Posterior cingulate gyrus (tissue), 11 donors: ENCODE measurements at places on chromosomes 12 and 14.

DNA sequence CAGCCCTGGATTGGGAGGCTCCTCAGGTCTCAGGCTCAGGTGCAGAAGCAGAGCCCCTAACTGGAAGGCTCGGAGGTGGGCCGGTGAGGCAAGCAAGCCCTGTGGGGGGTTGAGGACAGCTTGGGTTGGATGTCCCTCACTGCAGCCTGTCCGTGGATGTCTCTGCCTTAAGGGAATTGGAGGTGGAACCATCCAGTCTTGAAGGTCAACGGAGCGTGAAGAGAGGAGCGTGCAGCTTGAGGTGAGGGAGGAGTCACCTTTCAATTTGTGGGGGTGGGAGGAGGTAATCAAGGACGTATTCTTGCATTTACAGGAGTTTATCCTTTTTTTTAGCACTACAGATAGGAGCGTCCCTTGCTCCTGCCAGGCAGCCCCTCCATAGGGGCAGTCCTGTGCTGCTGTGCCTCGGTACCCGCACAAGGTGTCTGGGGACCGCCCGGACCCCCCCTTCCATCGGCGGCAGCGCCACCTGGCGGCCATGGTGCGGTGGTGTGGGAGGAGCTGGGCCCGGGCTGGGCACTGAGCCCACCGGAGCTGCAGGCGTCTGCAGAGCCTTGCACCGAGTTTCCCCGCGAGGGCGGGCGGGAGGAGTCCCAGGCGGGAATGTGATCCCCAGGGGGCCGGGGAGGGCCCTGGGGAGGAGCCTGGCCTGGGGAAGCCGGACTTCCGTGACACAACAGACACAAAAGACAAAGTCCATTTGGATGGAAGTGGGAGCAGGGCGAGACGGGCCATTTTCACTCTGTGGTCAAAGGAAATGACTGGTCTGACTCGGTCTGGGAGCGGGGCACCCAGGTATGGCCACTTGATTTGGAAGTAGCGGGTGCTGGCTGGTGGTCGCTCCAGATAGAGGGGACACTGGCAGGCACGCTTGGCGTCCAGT is 864 bp downstream of the DNAJC22 start:
- DNase-seq, result peak; percentile 99

DNA sequence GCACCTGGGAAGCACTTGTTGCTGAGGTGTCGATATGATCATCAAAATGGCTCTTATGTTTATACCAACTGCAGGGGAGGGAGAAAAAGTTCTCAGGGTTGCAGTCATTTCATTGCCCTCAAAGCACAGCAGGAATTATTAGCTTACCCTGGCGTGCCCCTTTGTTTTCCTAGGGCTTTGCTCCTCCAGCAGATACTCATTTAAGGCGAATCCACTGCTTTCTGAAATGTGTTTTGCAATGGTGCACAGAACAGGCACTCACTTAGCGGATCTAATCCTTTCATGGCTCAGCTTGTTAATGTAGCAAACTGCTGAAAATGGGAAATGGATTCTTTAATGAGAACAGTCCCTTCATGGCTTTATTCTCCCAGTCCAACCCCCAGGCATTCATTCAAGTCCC is 76.7 kb downstream of the NKX2-1 start:
- DNase-seq, result no peak

GRCh38 chr14:69005432-69006148 is 26.5 kb upstream of the ACTN1 start:
- no peak for DNase-seq

- no peak for DNase-seq
Observed at GRCh38 chr12:72274931-72275330, 2.8 kb downstream of the TRHDE start.

- no peak for DNase-seq
Observed at GRCh38 chr12:14113031-14113430, 131.6 kb upstream of the GRIN2B start.

DNA sequence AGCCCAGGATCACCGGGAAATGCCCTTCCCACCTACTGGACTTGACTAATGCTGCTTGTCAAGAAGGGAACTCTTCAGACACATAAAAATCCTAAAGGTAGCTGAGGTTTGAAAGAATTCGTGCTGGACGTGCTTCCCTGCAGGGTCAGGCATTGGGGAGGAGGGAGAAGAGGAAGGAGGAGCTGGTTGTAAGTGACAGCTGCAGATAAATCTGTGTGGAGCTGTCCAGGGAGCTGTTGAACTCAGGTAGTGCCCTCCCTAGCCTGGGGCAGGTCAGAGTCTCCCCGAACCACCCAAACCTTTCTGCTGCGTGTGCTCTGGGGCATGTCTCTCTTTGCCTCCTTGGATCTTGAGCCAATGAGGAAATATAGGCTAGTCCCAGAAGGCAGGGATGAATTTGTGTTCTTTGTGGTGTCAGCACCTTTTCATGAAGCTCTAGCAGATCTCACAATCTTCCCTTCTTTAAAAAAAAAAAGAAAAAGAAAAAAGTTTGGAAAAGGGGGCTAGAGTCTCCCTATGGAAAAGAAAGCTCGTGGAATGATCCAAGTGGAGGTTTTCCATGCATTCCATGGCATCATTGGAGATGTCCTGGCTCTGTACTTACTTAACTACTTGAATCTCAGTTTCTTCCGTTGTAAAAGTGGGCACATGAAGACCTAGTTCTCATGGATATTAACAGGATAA is 23.6 kb upstream of the FOS start:
- DNase-seq, result no peak

- no peak for DNase-seq
Observed at GRCh38 chr14:59772233-59772632, 98.3 kb downstream of the RTN1 start.

DNA sequence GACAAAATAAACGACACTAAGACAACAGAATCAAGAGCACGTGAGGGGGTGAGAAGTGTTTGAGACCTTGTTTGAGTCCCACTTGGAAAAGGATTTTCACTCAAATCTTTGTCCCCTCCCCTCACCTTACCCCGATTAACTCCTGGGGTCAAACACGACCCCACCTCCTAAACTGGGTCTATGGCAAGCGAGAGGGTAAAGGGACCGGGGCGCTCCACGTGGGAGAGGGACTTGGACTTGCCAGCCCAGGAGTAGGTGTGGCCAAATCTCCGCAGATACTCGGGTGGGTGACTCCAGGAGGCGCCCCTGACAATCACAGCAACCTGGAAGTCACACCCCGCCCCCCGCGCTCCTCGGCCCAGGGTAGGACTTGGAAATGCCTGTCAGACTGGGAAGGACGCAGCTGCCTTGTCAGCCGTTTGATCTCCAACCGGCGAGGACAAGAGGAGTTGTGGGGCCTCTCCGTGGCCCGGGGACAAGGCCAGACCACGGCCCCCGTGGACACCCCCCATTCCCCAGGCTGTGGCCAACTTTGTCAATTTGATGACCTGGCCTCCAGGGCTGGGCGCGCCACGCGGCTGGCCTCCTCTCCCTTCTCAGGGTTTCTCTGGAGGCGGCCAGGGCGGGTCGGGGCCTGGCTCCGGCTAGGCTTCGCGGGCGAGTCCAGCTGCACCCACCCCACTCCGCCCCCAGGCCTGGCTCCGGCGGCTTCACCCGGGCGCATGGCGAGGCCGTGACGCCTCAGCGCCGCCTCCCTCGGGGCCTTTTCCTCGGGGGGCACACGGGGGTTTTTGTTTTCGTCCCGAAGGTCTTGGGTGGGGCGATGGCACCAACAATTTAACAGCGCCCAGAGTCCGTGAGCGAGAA is 1.1 kb upstream of the BCL11B start:
- no peak for DNase-seq

DNA sequence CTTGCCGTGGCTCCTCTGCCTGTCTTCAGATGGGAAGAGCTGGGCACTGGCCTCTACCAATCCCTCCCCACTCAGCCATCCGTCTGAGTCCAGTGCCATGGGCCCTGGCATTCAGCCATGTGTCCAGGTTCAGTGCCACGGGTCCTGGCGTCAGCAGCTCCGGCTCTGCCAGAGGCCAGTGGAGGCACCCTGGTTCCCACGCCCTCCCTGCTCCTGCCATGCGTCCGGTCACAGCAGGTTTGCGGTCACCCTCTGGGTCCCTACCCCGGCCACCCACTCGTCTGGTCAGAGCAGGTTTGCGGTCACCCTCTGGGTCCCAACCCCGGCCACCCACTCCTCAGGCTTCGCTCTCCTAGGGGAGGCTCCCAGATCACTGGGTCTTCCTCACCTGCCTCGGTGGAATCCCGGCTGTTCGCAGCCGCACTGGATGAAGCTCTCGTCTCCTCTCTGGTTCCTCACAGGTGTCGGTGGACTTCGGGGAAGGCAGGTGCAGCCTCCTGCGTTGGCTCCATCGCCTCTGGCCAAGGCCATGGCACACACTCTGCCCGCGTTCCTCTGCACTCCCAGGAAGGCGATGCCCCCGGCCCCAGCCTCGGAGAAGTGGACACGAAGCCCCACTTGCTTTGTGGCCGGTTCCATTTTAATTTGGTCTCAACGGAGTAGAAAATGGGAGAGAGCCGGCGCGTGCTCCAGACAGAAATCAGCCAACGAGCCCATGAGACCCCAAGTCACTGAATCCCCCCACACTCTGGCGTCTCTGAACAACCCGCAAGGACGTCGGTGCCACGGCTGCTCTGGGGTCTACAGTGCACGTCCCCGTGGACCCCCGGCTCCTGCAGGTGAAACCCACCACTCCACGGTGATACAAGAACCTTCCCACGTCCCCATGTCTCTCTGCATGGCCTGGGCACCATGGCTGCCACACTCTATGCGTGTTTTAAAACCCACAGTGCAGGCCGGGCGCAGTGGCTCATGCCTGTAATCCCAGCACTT is 47.8 kb upstream of the FBRSL1 start:
- no peak for DNase-seq

GRCh38 chr12:51980051-51980808 is 26.5 kb upstream of the TAMALIN start:
- DNase-seq, result peak; percentile 65

- DNase-seq, result no peak
Observed at GRCh38 chr12:54364413-54364812, at the start of gene GPR84. GPR84 (minus strand) TSS chr12:54364486; CDS start chr12:54363851, 635 bp downstream.

DNA sequence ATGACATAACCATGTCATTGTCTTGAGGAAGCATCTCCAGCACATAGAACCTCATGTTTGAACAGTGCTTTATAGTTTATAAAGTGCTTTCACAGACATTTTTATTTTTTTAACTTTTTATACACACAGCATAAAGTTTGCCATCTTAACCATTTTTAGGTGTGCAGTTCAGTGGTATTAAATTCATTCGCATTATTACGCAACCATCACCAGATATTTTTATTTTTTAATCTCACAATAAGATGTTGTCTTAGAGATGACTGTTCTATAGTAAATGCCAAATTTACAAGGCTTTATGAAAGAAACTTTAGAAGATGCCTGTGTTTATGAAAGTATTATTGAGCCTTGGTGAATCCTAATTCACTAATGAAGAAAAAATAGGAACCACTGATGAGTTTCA is 19.9 kb downstream of the CYP46A1 start:
- no peak for DNase-seq

GRCh38 chr14:89493877-89494634 is 77.0 kb upstream of the FOXN3 start:
- DNase-seq, result no peak

- DNase-seq, result no peak
Observed at GRCh38 chr12:14665354-14666348, 30.7 kb downstream of the GUCY2C start.
